ENCODE measurements at places on chromosomes 11 and 22.

GRCh38 chr11:60928563-60929001 is 4.3 kb downstream of the TMEM132A start:
- no peak for DNase-seq

GRCh38 chr11:129458278-129458677 is 82.6 kb downstream of the BARX2 start:
- no peak for DNase-seq

DNA sequence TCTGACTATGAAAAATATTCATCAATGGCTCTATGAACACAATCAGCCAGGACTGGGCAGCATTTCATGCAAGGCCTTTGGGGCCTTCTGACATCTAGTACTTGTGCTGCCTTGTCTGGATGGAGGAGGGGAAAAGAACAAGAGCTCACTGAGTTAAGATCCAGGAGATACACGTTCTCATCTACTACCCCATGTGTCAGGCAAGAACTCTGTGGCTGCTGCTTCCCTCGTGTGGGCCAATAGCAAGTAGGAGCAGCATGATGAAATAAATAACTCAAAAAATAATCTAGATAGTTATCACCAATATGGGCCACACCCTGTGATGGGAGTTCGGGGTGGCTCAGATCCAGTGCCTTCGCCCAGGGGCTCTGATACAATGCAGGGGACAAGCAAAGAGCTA is 7.3 kb downstream of the KCNE3 start:
- DNase-seq, result no peak

DNA sequence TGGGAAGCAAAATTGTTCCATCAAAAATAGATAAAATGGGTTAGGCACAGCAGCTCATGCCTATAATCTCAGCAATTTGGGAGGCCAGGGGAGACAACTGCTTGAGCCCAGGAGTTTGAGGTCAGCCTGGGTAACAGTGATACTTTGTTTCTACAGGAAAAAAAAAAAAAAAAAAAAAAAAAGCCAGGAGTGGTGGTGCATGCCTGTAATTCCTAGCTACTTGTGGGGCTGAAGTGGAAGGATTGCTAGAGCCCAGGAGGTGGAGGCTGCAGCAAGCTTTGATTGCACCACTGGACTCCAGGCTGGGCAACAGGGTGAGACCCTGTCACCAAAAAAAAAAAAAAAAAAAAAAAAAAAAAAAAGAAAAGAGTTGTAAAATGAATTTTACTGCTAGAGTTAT is 49.6 kb downstream of the KIF18A start:
- DNase-seq, result no peak

- DNase-seq, result no peak
These were observed at the start of gene IL17REL for GRCh38 chr22:50012211-50013181. Gene IL17REL, minus strand, starts transcription at chr22:50012765. Its CDS starts 119 bp downstream, at chr22:50012646.

- no peak for DNase-seq
These were observed 57.5 kb upstream of the PLET1 start for GRCh38 chr11:112318184-112318591.

DNA sequence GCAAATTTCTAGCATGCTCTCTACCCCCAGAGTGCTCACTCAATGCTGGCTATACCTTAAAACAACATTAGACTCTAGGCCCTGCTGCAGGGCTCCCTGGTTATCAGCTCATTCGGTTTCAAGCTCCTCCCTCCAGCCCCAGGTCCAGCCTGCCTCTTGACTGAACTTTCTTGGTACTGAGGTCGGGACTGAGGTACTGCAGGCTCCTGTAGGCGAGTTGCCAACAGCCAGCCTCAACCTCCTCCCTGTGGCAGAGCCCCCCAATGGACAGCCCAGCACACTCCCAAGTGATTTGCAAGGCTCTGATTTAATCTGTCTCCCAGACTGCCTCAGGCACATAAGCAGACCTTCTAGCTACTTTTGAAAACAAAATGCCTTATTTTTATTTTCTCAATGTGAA is 73.6 kb upstream of the EIF3M start:
- DNase-seq, result no peak

- DNase-seq, result no peak
These were observed 563 bp downstream of the MDK start for GRCh38 chr11:46381819-46382645.

GRCh38 chr22:41683616-41684015 is 5.1 kb downstream of the SNU13 start:
- no peak for DNase-seq

GRCh38 chr11:133965031-133965601 is 8.3 kb upstream of the IGSF9B start:
- peak; percentile 87 for DNase-seq

DNA sequence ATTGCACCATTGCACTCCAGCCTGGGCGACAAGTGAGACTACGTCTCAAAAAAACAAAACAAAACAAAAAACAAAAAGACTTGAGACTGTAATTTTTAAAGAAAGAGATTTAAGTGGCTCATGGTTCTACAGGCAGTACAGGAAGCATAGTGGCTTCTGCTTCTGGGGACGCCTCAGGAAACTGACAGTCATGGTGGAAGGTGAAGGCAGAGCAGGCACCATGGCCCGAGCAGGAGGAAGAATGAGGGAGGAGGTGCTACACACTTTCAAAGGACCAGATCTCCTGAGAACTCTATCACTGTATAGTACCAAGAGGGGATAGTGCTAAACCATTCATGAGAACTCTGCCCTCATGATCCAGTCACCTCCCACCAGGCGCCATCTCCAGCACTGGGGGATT is 52.0 kb downstream of the CBL start:
- DNase-seq, result no peak

GRCh38 chr22:46076651-46077339 is 73.5 kb upstream of the PPARA start:
- peak; percentile 82 for DNase-seq

DNA sequence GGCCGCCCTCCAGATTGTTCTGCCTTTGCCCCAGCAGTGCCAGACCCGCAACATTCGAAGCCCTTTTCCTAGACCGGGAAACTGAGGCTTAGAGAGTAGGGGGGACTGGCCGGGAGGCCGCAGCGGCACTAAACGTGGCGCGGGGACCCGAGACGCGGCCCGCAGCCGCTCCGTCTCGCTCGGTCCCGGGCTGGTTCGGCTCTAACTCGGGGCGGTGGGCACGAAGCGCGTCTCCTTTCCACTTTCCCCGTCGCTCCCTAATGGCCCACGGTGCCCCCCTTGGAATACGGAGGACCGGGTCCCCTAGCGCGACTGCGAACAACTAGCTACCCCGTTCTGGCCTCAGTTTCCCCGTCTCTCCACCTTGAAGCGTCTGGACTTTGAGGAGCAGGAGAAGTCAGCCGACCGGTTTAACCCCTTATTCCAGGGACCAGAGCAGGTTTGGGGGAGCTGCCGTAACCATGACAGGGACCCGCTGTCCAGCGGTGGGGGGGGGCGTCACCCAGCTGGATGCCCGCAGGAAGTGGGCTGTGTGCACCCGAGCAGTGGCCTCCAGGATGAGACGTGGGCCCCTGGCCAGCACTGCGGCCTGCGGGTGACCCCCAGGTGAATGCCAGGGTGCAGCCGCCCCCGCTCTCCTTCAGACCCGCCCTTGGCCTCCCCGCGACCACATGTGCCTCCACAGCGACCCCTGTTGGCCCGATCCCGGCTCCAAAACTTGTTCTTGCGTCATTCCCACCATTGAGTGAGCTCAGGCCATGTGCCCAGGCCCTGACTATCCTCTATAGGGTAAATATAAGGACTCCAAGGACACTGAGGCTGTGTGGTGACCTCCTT is 1.1 kb downstream of the CDC42EP1 start:
- peak; percentile 94 for DNase-seq

GRCh38 chr22:45448431-45448830 is 34.9 kb downstream of the RIBC2 start:
- peak; percentile 85 for DNase-seq

DNA sequence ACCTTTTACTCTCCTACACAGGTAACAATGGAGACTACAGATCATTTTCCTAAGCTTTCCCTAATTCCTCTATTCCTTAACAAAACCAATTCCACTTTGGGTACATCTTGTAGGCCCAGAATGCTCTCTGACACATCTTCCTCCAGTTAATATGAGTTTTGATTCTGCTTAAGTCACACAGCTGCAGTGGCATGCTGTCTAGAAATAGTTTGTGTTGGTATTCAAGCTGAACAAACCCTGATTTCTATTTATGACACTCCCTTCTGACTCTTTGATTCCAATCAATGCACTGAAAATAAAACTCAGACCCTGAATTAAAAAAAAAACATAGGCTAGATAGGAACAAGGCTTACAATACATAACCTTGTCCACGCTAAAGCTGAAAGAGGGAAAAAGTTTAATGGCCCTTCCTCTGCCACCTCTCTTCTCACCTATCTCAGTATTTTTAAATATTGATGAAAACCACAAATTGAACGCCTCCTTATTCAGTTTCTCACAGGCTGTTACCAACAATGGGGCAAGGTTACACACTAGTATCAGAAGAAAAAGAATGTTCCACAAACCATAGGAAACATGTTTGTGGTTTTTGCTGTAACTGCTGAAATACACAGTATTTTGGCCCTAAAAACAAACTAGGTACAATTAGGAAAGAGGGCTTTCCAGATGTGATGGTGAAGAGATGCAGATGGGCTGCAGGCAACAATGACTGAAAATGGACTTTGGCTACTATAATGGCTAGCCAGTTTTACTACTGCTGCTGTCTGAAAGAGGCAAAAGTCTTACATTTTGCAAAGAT is 35.7 kb upstream of the GAB2 start:
- no peak for DNase-seq

- DNase-seq, result no peak
These were observed 32.3 kb upstream of the FCHSD2 start for GRCh38 chr11:73174495-73174791.

DNA sequence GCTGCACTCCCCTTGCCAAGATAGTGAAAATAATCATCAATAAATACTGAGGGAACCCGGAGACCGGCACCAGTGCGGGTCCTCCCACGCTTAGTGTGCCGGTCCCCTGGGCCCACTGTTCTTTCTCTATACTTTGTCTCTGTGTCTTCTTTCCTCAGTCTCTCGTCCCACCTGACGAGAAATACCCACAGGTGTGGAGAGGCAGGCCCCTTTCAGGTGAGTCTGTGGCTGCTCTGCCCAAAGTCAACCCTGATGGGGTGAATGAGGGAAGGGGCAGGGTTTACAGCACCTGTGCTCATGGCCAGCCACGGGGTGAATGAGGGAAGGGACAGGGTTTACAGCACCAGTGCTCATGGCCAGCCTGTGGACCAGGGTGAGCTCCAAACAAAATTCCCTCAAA is 4.7 kb downstream of the BET1L start:
- peak; percentile 62 for DNase-seq

DNA sequence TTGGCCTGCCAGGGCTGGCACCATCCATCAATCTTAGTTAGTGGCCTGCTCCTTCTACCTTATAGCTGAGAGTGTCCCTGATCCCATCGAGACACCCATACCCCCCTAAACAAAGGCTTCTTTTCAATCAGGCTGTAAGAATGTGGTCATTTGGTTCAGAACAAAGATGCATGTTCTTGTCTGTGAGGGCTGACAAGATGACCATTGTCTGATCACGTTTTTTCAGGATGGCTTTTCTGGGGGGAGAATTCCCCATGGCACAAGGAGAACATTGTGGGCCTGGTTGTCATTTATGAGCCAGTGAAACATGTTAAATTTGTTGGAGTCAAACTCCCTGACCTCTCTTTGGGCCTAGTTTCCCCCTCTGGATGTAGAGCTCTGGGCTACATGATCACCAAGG is 160.4 kb downstream of the INSC start:
- DNase-seq, result no peak

- no peak for DNase-seq
These were observed 84.1 kb downstream of the NXPE2 start for GRCh38 chr11:114762408-114762807.

GRCh38 chr11:63761931-63762653 is 6.5 kb downstream of the ZFTA start:
- no peak for DNase-seq

- DNase-seq, result no peak
These were observed 3.4 kb upstream of the LRRC55 start for GRCh38 chr11:57178334-57178733.

- peak; percentile 50 for DNase-seq
These were observed 168.6 kb upstream of the E2F8 start for GRCh38 chr11:19409307-19409706.

DNA sequence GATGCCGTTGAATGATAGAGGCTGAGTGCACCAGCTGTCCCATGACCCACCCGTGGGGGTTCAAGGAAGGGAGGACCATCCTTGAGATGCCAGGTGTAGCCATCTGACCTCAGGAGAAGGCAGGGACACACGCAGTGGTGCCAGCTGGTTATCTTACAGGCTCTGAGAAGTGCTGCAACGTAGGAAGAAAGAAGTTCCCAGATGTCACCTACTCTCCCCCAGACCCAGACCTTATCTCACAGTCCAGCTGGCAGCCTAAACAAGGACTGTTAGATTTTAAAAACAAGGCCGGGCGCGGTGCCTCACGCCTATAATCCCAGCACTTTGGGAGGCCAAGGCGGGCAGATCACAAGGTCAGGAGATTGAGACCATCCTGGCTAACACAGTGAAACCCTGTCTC is 1307.6 kb downstream of the TBC1D22A start:
- no peak for DNase-seq

- no peak for DNase-seq
These were observed 192.6 kb downstream of the HIPK3 start for GRCh38 chr11:33449798-33450197.

- no peak for DNase-seq
These were observed 118.9 kb downstream of the MRTFA start for GRCh38 chr22:40517631-40518030.

GRCh38 chr11:69637941-69638871 is 2.8 kb upstream of the CCND1 start:
- peak; percentile 73 for DNase-seq

DNA sequence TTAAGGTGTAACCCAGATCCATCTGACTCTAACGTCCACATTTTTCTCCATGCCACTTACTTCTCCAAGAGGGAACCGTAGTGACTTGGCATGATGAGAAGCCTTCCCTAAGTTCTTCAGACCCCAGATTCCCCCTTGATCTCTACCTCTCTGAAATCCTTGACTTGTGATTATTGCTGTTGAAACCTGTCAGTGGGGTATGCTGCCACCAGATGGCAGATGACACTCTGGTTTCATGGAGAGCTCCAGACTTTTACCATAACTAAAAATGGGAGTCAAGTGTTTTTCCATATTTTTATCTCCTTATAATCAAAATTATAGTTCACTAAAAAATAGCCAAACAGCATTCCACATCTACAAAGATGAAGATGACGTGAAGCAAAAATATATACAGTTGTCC is 504.2 kb downstream of the SOX6 start:
- no peak for DNase-seq

GRCh38 chr11:4763096-4763495 is 6.6 kb downstream of the OR51F1 start:
- DNase-seq, result no peak

DNA sequence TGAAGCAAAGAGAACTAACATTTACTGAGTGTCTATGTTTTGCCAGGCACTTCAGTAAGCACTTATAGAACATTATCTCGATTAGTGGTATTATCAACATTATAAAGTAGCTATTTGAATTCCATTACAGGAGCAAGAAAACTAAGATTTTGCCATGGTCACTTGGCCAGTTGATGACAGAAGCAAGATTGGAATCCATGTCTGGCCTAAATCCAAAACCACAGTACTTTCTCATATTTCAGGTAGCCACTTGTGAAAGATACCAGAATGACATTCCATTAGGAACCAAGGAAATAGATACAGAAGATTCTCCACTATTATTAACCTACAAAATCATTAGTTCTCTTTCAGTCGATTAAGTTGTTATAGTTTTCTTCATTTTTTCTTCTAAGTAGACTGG is 691.0 kb upstream of the API5 start:
- no peak for DNase-seq

- peak; percentile 74 for DNase-seq
These were observed 711 bp downstream of the FDX1 start for GRCh38 chr11:110430267-110431050.
